HuH-7.5 (cell line): ENCODE measurements at places on chromosomes 2 and 18.
A peak's percentile ranks its signal among the peaks of the same experiment; 100 is the strongest.

- DNase-seq, result no peak
These were observed 151.7 kb upstream of the ZNF521 start for GRCh38 chr18:25503567-25504081.

GRCh38 chr2:136439064-136439676, 321.2 kb upstream of the CXCR4 start:
- DNase-seq, result no peak

DNA sequence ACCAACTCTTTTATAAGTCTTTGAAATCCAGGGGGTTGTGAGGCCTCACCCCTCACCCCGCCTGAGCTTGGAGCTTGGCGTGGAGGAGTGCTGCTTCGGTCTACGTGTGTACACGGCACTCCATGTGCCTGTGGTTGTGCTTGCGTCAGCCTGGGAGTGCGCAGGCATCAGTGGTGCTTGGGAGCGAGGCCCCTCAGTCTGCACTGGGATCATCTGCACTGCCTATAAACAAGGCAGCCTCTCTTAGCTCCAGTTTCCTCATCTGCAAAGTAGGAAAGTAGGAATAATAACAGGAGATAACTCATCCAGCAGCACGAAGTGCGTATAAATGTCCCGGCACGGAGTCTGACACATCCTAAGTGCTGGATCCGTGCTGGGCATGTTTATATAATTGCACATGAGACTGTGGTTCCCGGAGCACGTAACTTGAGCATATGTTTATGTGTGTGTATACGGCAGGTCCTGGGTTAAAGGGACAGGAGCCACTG, 1.2 kb downstream of the GYPC start:
- DNase-seq, result no peak

DNA sequence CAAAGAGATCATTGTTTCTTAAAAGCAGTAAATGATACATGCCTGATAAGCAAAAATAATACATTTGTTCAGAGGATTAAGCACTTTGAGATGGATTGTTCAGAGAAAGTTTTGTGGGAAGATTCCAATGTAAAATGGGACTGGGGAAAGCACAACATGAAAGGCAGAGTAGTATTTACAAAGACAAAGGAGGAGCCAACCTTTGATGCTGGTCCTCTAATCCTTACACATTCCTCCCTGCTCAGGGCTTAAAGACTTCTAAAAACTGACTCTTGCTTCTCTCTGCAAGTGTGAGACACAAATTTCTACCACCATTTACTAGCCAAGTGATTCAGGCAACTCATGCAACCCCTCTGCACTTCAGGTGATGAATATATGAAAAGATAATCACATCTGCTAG, 47.2 kb upstream of the REG3G start:
- no peak for DNase-seq

- DNase-seq, result no peak
These were observed 22.8 kb downstream of the ZEB2 start for GRCh38 chr2:144496977-144497598.

- no peak for DNase-seq
These were observed 312.4 kb downstream of the PLCL1 start for GRCh38 chr2:198116756-198117155.

- DNase-seq, result no peak
These were observed 71.5 kb downstream of the CDC42EP3 start for GRCh38 chr2:37599688-37600525.

DNA sequence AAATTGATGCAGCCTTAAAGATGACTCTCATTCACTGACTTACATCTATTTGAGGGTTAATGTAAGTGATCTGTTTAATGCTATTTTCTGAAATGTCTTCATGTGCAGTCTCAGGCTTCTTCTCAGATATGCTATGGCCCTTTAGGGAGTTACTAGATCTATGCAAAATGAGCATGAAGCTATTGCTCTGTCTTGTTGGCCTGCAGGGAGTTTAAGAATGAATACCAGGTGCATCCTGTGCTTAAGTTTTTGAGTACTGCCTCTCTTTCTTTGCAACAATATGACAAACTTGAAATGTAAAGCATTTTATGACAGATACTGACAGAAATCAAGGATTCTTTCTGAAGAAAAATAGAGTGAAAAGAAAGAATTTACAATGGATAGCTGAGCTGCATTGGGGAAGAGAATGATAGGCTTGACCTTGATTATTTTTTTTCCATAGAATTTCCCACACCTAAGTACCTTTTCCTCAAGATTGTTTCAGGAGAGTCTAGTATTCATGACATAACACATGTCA, 1058.3 kb upstream of the TMEFF2 start:
- no peak for DNase-seq

- DNase-seq, result no peak
These were observed 15.3 kb downstream of the SH3RF3 start for GRCh38 chr2:109144271-109144670.

DNA sequence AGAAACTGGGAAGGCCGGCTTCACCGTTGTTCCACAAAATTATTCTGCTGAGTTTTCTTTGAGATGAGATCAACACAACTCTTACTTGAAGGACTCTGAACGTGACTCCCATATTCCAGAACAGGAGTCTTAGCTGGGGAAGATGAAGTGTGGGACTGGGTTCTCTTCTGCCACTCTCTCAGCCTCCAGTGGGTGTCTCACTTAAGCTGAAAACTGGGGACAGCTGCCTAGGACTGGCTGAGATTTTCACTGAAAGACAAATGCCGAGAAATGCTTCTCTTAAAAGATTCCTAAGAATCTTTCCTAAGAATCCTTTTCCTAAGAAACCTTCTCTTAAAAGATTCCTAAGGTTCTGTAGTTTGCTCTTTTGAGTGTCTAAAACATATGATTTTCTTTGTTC, 156.6 kb upstream of the LHCGR start:
- DNase-seq, result peak; percentile 8
